ENCODE measurements at places on chromosomes 11 and 22.

DNA sequence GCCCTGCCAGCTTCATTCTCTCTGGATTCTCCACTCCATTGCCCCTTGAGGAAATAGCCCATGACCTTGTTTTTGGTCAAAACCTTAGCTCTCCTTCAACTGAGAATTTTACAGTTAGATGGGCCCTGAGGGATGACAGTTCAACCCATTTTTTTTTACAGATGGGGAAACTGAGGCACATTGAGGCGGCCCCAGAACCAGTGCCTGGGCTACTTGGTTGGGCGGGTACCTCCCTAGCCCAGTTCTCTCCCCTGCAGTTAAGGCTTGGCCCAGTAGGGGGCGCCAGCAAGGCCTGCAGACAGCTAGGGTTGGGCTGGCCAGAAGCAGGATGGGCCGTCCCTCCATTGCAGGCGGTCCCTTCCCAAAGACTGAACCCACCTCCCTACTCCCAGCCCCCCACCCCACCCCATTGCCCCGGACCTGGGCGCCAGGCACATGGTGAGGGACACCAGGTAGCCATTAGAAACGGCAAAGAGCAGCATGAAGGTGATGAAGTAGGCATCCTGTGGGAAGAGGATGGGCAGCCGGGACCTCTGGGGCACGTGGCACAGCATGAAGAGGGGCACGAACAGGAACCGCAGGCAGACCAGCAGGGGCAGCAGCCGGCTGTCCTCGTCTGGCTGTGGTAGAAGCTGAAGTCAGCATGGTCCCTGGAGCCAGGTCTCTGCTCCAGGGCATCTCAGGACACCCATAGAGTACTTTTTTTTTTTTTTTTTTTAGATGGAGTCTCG is 7.6 kb downstream of the SLC29A2 start:
- DNase-seq = peak; percentile 91

DNA sequence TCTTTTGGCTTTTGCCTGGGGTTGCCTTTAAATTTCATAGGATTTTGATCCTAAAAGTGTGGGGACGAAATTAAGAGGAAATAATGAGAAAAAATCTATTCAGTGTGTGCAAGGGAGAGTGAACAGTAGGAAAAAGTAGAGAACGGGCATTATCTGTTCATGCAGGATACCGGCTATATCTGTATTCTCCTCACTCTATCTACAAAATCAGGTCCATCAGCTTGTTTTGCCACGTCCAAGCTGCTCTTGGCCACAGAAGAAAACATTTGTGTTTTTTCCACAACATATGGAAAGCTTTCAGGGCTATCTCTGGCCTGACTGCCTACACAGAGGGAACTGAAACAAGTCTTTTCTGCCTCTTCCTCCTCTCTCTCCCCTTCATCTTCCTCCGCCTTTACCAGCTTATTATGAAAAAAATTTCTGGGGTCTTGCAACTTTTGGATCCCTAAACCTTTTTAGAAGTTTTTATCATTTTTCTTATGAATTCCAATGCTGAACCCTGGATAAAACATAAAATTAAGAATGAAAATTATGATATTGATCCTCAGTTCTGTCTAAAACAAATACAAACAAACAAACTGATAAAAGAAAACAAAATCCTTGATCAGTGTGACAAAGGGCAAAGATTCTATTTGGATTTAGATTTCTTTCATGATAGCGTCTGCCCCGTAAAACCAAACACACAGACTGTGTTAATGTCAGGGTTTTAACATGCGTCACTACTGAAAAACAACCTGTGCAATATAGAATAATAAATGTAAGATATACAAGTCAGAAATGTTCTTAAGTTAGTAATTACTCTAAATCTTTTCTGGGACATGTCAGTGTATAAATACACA is 219.7 kb downstream of the CNTN5 start:
- DNase-seq = no peak

DNA sequence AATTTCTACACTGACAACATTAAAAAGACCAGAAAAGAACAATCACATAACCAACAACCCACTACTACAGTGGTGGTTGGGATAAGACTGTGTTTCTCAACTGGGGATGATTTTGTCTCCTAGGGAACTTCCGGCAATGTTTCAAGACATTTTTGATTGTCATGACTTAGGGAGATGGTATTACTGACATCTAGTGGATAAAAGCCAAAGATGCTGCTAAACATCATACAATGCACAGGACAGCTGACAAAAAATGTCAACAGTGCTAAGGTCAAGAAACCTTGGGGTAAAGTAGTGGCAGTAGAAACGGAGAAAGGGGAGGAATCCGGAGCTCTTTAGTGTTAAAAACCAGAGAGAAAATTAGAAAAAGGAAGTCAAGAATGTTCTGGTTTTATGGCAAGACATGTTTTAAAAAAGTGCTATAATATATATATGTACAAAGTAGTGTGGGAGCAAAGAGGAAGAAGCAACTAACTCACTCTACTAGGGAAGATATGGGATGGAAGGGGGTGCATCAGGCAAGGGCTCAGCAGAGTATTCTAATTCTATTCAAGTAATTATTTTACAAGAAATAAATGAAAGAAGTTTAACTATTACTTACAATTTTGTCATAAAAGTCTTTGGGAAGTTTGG is 37.2 kb downstream of the CKAP5 start:
- no peak for DNase-seq

- DNase-seq = no peak
These were observed 86.5 kb upstream of the RRM1 start for GRCh38 chr11:4008116-4008515.

- no peak for DNase-seq
These were observed 73.3 kb upstream of the CSNK2A3 start for GRCh38 chr11:11426226-11426952.

GRCh38 chr22:17945888-17946648 is 78.3 kb downstream of the MICAL3 start:
- no peak for DNase-seq

GRCh38 chr11:121894581-121894980 is 221.4 kb downstream of the BLID start:
- no peak for DNase-seq

GRCh38 chr11:71998649-71999310 is at the start of gene IL18BP:
TSS of gene IL18BP (plus strand) at chr11:71998909. CDS start at chr11:71999985, 1,076 bp downstream.
- no peak for DNase-seq

DNA sequence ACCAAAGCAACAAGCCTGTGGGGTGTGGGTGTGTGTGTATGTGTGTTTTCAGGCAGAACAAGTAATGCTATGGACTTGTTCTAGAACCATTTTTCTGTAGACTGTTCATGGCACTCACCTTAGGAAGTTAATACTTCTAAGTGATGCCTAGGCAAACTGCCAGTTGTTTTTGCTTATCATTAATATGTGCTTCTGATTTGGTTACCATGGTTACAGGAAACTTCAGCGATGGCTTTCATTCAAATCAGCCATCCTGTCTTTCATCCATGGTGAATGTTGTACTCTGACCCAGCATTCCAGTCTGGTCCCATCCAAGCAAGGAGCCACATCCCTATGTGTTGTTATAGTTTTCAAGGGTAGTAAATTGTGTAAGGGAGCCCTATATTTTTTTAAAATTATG is 49.8 kb upstream of the ARHGAP20 start:
- no peak for DNase-seq

- DNase-seq = no peak
These were observed 400.3 kb downstream of the CADM1 start for GRCh38 chr11:115103921-115104320.

- peak; percentile 41 for DNase-seq
These were observed 52.9 kb upstream of the RTL6 start for GRCh38 chr22:44550711-44551491.

GRCh38 chr22:27765706-27766291 is 35.8 kb downstream of the MN1 start:
- DNase-seq = no peak

DNA sequence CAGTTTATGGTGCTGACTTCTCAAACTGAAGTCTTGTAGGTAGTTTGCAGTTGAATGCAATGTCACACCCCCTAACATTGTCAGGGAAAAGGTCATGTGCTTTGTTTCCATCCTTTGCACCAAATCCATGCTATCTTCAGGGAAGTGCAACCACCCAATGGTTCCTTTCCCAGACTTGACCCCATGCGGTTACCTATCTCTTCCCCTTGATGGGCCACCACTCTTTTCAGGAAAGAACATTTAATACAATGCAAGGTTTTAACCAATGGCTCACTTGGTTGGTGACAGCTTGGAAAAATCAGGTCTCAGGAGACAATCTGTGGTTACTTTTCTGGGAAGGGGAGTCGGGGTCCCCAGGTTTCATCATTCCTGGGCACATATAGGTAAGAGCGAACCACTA is 2.1 kb downstream of the ABTB2 start:
- DNase-seq = no peak

- DNase-seq = no peak
These were observed 118.5 kb upstream of the ARHGAP20 start for GRCh38 chr11:110830747-110831146.

GRCh38 chr11:48307760-48308386 is 1.9 kb downstream of the OR4S1 start:
- DNase-seq = peak; percentile 82

Measured in activated CD4-positive, alpha-beta T cell treated with anti-CD3 and anti-CD28 coated beads for 48 hours (primary cell).